ENCODE measurements at places on chromosomes 5 and 9.

DNA sequence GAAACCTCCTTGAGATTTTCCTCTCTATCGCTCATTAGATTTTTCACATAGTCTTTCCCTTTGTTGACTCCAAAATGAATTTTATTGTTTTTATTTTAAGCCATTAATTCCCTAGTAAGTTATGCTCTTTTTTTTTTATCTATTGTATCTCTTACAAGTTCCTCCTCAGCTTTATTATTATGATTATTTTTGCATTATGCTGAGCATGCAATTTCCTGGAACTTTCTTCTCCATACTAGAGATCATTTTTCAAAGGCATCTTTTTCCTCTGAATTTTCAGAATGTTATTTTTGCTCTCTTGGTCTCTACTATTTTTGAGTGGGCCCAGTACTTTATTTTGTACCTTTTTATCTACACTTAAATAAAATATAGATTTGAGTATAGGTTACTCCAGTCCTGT lies 376.6 kb upstream of the SEMA6A start:
- no peak for DNase-seq

GRCh38 chr5:123483446-123484077 lies 28.4 kb upstream of the CSNK1G3 start:
- DNase-seq, result no peak

GRCh38 chr5:59143926-59144333 lies 561.1 kb downstream of the RAB3C start:
- DNase-seq, result no peak

DNA sequence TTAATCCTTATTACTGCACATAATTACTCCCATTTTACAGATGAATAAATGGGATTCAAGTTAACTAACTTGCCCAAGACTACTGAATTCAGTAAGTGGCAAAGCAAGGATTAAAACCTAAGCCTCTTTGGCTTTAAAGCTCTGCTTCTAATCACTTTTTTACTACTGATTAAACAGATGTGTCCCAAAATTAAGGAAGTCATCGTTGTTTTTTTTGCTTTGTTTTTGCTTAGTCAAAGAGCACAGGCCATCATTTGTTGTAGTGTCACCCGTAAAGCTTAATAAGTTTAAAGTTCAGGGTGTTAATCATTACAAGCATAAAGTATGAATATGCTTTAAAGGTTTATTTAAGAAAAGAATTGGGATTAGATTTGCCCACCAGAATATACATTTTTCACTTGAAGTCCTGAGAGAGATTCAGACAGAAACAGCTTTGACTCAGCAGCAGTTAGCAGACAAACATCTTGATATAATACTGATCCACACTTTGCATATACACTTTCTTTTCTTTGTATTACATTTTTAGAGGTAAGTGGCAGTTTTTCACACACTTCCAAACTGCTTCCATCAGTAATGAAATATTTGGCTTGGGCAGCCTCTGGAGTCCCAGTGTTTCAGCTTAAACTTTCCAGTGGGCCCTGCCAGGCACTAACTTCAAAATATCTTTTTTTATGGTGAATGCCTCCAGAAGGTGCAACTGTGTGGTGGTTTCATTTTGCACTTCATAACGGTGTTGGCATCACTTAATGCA lies 52.7 kb downstream of the PIK3R1 start:
- no peak for DNase-seq

DNA sequence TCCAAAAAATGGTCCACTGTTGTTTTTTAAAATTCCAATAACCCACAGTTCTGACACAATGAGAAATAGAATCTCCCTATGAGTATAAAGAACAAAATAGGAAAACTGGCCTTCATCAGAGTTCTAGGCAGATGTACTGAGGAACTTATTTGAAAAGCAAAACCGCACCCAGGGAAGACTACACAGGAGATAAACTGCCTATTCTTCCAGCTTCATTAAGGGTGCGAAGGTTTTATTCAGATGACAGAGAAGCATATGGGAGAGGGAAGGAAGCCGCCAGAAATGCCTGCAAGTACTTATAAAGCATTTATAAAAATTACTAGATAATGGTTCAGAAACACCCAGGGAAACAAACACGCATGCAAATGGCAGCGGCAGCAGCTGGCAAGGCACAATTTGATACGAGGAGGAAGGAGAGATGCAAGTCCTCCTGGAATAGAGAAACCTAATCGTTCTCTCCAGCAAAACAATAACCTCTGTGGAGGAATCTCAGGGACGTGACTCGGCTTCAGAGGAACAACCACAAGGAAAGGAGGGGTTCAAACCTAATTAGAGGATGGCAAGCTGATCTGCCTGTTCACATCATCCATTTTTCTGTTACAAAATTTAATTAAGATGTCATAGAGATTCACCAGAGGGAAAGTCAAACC lies 9.0 kb downstream of the TTLL11 start:
- no peak for DNase-seq

GRCh38 chr5:60540856-60541805 lies 158.8 kb downstream of the DEPDC1B start:
- DNase-seq, result no peak

DNA sequence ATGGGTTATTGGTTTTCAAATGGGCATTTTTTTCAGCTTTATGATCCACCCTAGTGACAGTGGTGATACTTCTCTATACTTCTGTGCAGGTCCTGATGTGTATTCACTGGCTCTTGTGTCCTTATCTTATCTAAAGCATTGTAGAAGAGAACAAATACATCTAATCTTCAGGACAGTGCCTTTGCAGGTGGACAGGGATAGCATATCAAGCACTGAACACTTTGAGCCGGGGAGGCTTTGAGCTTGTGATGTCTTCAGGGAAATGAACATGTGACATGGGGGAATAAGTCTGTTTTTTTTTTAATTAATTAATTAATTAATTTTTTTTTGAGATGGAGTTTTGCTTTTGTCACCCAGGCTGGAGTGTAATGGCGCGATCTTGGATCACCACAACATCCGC lies 115.5 kb upstream of the KLF4 start:
- DNase-seq, result no peak

- no peak for DNase-seq
Observed at GRCh38 chr5:167525004-167525403, 766.4 kb upstream of the WWC1 start.

GRCh38 chr9:107932601-107933000 lies 443.0 kb upstream of the KLF4 start:
- no peak for DNase-seq

GRCh38 chr9:106075960-106076327 lies 381.6 kb downstream of the TMEM38B start:
- DNase-seq, result no peak

DNA sequence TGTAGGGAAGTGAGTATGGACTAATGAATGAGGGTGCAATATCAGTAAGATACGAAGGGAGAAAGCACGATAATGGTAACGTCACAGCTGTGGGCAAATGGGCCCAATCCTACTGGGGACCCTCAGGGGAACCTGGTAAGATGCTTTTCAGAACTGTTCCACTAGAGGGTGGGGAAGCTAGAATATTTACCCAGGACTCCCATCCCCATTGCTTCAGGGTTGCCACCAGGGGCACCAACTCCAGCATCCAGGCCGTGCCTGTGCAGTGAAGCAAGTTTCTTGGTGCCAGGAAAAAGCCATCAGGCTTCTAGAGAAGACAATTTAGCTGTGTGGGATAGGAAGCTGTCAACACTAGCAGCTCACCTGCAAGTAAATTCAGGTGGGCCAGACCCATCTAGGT lies 409.3 kb downstream of the AGTPBP1 start:
- no peak for DNase-seq

Measured in CD4-positive, alpha-beta T cell treated with Interleukin-21 for 1 hour (primary cell).